ENCODE measurements at places on chromosomes 6 and 20. TPM values are rescaled to one million over a fixed set of nuclear protein-coding genes. Genes with fewer than 3 reads are reported as not detected.

DNA sequence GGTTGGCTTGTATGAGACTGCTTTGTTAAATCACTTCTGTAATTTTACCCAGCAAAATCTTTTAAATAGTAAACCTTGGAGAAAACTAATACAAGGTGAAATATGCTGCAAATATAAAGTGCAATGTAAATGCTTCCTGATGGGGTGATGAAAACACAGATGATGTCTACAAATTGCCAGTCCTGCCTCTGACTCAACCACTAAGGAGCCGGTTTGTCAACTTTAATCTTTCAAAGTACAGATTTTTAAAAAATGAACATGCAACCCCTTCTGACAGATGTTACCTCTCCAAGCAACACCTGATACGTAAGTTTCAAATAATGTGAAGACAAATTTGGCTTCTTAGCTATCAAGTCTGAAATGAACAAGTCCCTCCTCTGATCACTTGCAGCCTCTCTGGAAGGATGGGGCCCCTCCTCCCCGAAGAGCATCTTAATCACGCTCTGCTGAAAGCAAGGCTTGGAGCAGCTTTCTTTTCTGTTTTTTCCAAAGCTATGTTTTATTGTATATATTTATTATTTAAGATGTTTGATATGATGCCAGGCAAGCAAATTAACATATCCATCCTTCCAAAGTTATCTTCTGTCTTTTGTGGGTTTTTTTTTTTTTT, 196.0 kb downstream of the MYLK4 start:
- H3K4me1 ChIP-seq, result peaks cover 11% of the 10 kb centered on the region
- peak; percentile 67 for DNase-seq
- H3K4me3 ChIP-seq, result no peak overlapping the region
- H3K27me3 ChIP-seq, result no peaks in the 10 kb centered on the region
- H3K36me3 ChIP-seq, result no peaks in the 10 kb centered on the region

- H3K4me1 ChIP-seq, result no peaks in the 10 kb centered on the region
- H3K4me3 ChIP-seq, result no peak overlapping the region
- H3K36me3 ChIP-seq, result no peaks in the 10 kb centered on the region
- no peak for DNase-seq
- 0 out of 2 replicates have a peak, but pooled peaks cover 3% of the 10 kb centered on the region for H3K27me3 ChIP-seq
Observed at GRCh38 chr20:40606660-40607059, 82.4 kb downstream of the MAFB start.

DNA sequence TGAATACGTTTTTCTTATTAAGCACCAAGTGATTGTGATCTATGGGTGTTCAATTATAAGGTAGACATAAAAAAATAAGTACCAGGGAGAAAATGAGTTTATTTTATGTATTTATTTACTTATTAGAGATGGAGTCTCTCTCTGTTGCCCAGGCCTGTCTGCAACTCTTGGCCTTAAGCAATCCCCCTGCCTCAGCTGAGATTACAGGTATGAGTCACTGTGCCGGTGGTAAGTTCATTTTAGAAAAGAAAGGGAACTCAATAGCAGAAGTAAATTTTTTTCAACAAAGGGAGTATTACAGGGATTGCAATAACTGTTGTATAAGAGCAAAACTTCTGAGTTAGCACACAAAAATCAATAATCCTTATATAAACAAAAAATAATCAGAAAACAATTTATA, 98.7 kb upstream of the FUT9 start:
- H3K27ac ChIP-seq, result no peak overlapping the region
- no peaks in the 10 kb centered on the region for H3K27me3 ChIP-seq

- no peaks in the 10 kb centered on the region for H3K27me3 ChIP-seq
- no peaks in the 10 kb centered on the region for H3K36me3 ChIP-seq
Observed at GRCh38 chr20:33434434-33434833, 9.1 kb downstream of the SNTA1 start.

- H3K4me1 ChIP-seq, result no peaks in the 10 kb centered on the region
- peaks cover 93% of the 10 kb centered on the region for H3K27me3 ChIP-seq
- no peaks in the 10 kb centered on the region for H3K36me3 ChIP-seq
- H3K4me3 ChIP-seq, result no peak overlapping the region
Observed at GRCh38 chr6:163147994-163148393, 266.5 kb upstream of the QKI start.

- no peak overlapping the region for H3K4me3 ChIP-seq
- H3K27ac ChIP-seq, result no peak overlapping the region
- no peak for DNase-seq
- H3K36me3 ChIP-seq, result peaks cover 9% of the 10 kb centered on the region
- H3K27me3 ChIP-seq, result no peaks in the 10 kb centered on the region
Observed at GRCh38 chr6:79005497-79005896, 72.6 kb downstream of the PHIP start.

DNA sequence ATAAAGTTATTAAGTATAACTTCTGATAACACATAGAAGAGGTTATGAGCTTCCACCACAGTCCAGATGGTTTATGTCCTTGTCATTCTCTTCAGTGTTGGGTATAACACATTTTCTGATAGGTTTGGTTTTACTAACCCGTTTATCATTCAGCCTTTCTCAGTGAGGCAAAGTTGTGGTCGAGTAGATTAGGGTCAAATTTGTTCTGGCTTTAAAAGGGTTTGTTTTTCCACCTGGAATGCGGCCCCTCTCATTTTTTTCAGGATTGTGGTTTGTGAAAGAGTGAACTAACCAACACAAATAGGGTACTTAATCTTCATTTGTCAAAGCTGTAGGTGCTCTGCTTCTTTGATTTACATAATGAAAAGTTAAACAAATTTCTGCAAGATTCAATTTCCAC, 204.2 kb upstream of the ASCC3 start:
- no peaks in the 10 kb centered on the region for H3K36me3 ChIP-seq
- no peaks in the 10 kb centered on the region for H3K27me3 ChIP-seq
- DNase-seq, result no peak
- H3K27ac ChIP-seq, result no peak overlapping the region

DNA sequence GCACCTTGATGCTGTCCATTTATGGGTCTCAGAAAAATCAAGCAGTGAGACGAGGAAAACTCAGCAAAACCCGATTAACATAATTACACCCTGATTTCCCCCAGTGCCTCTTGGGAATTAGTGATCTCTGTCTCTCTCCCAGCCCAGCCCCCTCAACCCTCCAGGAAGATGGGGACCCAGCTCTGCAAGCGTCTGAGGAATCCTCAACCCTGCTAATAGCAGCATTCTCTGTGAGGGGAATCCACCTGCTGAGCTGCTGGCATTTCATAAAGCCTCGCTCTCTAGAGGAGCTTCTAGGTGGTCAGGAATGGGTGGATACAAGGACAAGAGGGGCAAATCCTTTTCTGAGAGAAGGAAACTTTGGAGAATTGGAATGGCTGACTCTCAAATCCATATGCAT, 13.9 kb downstream of the NR2E1 start:
- H3K27me3 ChIP-seq, result no peaks in the 10 kb centered on the region
- no peaks in the 10 kb centered on the region for H3K36me3 ChIP-seq
- no peaks in the 10 kb centered on the region for H3K4me1 ChIP-seq
- no peak for DNase-seq

GRCh38 chr20:6732001-6732447, 35.5 kb upstream of the BMP2 start:
- no peaks in the 10 kb centered on the region for H3K36me3 ChIP-seq
- no peak overlapping the region for H3K27ac ChIP-seq
- DNase-seq, result no peak
- no peaks in the 10 kb centered on the region for H3K27me3 ChIP-seq
- no peak overlapping the region for H3K4me3 ChIP-seq
- H3K4me1 ChIP-seq, result no peaks in the 10 kb centered on the region

DNA sequence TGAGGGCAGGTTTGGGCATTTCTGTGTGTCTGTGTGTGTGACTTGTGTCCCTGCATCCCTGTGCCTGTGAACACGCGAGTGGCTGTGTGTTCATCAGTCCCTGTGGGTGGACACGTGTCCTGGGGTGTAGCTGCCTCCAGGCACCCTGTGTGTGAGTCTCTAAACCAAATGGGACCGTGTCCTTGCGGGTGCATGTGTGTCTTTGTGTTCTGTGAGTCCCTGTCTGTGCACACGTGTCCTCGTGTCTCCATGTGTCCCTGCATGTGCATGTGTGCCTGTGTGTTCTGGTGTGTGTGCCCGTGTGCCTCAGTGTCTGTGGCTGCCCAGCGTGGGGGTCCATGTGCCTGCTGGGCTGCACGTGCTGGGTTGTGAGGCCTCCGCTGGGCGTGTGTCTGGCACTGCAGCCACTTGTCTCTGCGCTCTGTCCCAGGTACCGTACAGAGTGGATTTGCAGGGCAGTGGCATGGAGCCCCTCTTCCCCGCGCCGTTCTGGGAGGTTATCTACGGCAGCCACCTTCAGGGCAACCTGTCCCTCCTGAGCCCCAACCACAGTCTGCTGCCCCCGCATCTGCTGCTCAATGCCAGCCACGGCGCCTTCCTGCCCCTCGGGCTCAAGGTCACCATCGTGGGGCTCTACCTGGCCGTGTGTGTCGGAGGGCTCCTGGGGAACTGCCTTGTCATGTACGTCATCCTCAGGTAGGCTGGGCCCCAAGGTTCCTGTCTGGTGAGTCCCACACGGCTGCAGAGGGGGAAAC, 8.2 kb upstream of the LKAAEAR1 start:
- H3K27me3 ChIP-seq, result peaks cover 25% of the 10 kb centered on the region
- H3K36me3 ChIP-seq, result no peaks in the 10 kb centered on the region
- H3K4me3 ChIP-seq, result no peak overlapping the region
- DNase-seq, result no peak

- H3K27me3 ChIP-seq, result no peaks in the 10 kb centered on the region
- H3K4me1 ChIP-seq, result no peaks in the 10 kb centered on the region
- no peak overlapping the region for H3K27ac ChIP-seq
- DNase-seq, result no peak
- H3K36me3 ChIP-seq, result no peaks in the 10 kb centered on the region
Observed at GRCh38 chr20:44222633-44223368, 12.2 kb upstream of the OSER1 start.

- H3K27me3 ChIP-seq, result no peaks in the 10 kb centered on the region
- peaks cover 46% of the 10 kb centered on the region for H3K4me1 ChIP-seq
- DNase-seq, result peak; percentile 96
- peak overlapping the region; percentile 63 for H3K4me3 ChIP-seq
Observed at GRCh38 chr20:54167909-54168872, 5.6 kb downstream of the CYP24A1 start.

DNA sequence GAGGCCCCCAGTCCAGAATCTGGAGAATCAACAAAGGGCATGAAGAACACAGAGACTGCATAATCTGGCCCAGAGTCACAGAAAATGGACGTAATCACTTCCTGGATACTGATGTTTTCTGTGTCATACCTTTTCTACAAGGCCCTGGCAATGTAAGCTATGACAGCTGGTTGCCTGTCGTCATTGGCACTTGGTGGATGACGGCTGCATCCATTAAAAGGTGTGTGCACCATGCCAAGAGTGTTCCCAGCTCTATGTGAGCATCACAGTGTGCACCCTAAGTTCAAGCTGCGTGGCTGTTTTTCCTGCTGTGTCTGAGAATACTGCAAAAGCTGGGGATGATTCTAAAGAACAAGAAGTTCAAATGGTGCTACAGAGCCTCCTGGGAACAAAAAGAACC, 275.2 kb upstream of the CNR1 start:
- no peak for DNase-seq
- H3K36me3 ChIP-seq, result no peaks in the 10 kb centered on the region
- no peaks in the 10 kb centered on the region for H3K4me1 ChIP-seq
- H3K27ac ChIP-seq, result no peak overlapping the region

DNA sequence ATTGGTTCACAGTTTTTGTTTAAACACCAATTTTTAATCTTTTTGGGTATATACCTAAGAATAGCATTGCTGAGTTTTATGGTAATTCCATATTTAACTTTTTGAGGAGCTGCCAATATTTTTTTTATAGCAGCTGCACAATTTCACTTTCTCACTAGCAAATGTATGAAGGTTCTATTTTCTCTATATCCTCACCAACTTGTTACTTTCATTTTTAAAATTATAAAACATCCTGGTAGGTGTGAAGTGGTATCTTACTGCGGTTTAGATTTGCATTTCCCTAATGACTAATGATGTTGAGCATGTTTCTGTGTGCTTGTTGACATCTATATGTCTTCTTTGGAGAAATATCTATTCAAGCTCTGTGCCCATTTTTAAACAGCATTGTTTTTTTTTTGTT, 452.1 kb downstream of the GRIK2 start:
- H3K36me3 ChIP-seq, result no peaks in the 10 kb centered on the region
- no peaks in the 10 kb centered on the region for H3K27me3 ChIP-seq
- no peak for DNase-seq
- H3K4me1 ChIP-seq, result no peaks in the 10 kb centered on the region
- no peak overlapping the region for H3K4me3 ChIP-seq
- no peak overlapping the region for H3K27ac ChIP-seq

- DNase-seq, result no peak
- no peak overlapping the region for H3K27ac ChIP-seq
- H3K4me3 ChIP-seq, result no peak overlapping the region
- no peaks in the 10 kb centered on the region for H3K27me3 ChIP-seq
- no peaks in the 10 kb centered on the region for H3K4me1 ChIP-seq
- no peaks in the 10 kb centered on the region for H3K36me3 ChIP-seq
Observed at GRCh38 chr6:150228072-150228733, 85.4 kb downstream of the PPP1R14C start.

GRCh38 chr20:35629427-35630145, 14.0 kb downstream of the SPAG4 start:
- H3K27me3 ChIP-seq, result no peaks in the 10 kb centered on the region
- no peak overlapping the region for H3K4me3 ChIP-seq

- no peak for DNase-seq
- peaks cover 8% of the 10 kb centered on the region for H3K4me1 ChIP-seq
- no peak overlapping the region for H3K4me3 ChIP-seq
- H3K27ac ChIP-seq, result no peak overlapping the region
- no peaks in the 10 kb centered on the region for H3K27me3 ChIP-seq
Observed at GRCh38 chr6:6604566-6604965, 16.0 kb downstream of the LY86 start.

DNA sequence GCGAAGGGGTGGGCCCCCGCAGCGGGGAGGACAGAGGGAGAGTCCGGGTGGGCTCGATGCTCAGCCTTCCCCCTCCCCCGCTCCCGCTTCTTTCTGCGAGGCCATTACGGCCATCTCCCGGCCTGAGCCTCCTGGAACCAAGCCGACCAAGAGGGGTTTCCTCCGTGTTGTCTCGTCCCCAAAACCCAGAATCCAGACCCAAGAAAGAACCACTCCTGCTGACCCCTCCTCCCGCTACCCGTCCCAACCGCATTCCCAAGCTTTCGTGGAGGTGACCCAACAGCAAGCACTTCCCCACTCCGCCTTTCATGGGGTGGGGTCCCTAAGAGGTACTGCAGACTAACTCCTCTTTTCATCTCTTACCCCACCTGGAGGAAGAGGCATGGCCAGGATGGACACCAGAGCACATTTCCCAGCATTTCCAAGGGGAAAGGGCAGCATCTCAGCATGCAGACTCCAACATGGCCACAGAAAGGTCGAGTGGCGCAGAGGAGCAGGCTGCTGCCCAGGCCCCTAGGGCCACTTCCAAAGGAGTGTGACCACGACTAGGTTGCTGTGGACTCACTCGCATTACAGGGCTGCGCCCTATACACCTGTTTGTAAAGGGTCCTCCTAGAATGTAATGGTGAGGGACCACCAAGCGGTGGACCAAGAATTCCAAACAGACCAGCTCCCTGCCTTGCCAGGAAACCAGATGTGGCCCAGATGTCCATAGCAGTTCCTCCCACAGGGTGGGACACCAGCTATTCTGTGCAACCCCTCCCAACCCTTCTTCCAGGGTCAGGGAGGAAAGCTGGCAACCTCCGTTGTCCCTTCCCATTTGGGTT, 53.4 kb downstream of the MRPL14 start:
- H3K4me3 ChIP-seq, result peak overlapping the region; percentile 66
- H3K4me1 ChIP-seq, result peaks cover 77% of the 10 kb centered on the region
- H3K27ac ChIP-seq, result peak overlapping the region; percentile 94
- no peaks in the 10 kb centered on the region for H3K27me3 ChIP-seq
- DNase-seq, result peak; percentile 61

VIP gene
- total RNA-seq, result not detected

GOPC gene
- 14.1 TPM for total RNA-seq

IPCEF1 gene
- total RNA-seq, result 0.57 TPM

GFOD1 gene
- 0.68 TPM for total RNA-seq

LGSN gene
- total RNA-seq, result not detected

CAGE1 gene
- total RNA-seq, result 0.13 TPM

TMEM170B gene
- 3.9 TPM for total RNA-seq

TRIM10 gene
- not detected for total RNA-seq

ABHD16B gene
- not detected for total RNA-seq

CLPSL1 gene
- not detected for total RNA-seq
